ENCODE measurements at places on chromosomes 5 and 9.

DNA sequence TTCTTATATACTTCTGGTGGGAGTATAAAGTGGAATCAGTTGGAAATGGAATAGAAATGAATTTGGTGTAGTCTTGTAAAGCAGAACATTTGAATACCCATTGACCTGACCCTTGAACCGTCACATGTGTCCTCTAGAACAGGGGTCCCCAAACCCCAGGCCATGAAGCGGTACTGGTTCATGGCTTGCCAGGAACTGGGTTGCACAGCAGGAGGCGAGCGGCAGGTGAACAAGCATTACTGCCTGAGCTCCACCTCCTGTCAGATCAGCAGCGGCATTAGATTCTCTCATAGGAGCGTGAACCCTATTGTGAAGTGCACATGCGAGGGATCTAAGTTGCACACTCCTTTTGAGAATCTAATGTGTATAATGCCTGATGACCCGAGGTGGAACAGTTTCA, 80.0 kb downstream of the RANBP17 start:
- DNase-seq, result no peak

- no peak for DNase-seq
Observed at GRCh38 chr5:179769271-179769670, 24.5 kb upstream of the LTC4S start.

DNA sequence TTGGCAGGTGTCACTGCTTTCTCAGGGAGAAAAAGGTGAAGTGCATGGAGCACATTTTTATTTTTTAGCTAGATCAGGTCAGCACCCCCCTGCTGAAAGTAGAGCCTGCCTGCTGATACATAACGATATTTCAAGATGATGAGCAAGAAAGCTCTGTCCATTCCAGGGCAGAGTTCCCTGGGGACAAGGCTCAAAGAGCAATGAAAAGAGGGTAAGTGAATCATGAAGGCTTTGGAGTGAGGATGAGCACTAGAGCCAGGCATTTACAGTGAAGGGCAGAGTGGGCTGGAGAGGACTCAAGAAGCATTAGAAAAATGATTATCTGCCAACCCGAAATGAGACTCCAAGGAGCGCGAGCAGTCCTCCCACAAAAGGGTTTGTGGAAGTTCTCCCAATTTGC, 345.7 kb downstream of the TLE4 start:
- no peak for DNase-seq

GRCh38 chr9:133120501-133121197, 391 bp downstream of the RALGDS start:
- DNase-seq, result no peak

GRCh38 chr9:37300620-37301019, 121.9 kb upstream of the GRHPR start:
- DNase-seq, result no peak

GRCh38 chr9:21904776-21905175, 89.4 kb downstream of the CDKN2A start:
- DNase-seq, result no peak

GRCh38 chr9:137757613-137758029, 120.0 kb upstream of the CACNA1B start:
- peak; percentile 38 for DNase-seq

DNA sequence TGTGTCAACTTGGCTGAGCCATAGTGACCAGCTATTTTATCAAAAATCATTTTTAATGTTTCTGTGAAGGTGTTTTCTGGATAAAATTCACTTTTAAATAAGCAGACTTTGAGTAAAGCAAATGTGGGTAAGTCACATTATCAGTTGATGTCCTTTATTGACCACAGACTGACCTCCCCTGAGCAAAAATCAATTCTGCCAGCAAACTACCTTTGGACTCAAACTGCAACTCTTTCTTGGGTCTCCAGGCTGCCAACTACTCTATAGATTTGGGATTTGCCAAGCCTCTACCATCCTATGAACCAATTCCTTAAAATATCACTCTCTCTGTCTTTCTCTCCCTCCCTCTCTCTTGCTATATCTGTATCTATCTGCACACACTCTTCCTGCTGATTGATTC, 1571.7 kb upstream of the NUDT12 start:
- no peak for DNase-seq

DNA sequence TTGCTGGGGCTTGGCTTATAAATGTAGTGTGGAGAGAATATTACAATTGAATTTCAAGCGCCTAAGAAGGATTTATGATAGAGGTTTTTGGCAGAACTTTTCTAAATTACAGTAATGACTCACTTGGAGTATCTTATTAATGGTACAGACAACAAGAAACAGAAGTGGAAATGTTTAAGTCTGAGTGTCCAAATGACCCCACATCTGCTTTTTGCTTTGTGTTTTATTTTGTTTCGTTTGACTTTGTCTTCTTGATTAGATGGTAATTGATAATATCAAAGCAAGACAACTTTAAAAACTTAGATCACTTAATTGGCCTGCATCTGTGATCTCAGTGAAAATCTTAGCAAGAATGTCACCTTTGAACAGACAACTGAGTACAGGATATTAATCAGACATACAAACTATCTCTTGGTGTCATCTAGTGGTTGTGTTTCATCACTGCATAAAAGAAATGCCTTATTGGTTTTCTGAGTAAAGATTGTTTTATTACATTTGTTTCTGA, 577.4 kb downstream of the ISL1 start:
- DNase-seq, result no peak

GRCh38 chr9:131562032-131562959, 17.0 kb downstream of the PRRT1B start:
- DNase-seq, result no peak

GRCh38 chr9:82110881-82111280, 122.3 kb downstream of the SPATA31D1 start:
- DNase-seq, result no peak

DNA sequence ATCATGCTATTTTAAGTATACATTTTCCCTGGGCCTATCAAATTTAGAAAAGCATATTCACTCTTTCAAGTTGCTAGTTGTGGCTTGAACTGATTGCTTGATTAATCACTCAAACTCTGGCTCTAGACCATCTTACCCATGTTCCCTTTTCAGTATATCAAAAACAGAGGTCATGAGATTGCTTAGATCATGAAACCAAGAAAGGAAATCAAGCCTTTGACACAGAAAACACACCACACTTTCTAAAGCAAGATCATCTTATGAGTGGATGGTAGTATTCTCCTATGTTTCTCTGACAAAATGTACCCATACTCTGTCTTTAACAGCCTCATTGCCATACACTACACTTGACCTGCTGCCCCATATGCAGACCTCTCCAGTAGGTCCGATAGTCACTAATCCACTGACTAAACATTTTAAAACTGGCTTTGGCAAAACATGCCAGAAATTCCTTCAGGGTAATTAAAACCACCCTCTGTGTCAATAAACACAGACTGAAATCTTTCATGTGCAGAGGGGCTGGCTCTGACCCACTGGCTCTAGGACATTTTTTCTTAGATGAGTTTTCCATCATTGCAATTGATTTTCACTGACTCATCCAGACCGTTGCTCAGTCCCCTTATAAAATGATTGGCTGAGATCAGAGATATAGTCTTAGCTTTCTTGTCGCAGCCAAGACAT, 18.2 kb downstream of the PPP2R2B start:
- no peak for DNase-seq

DNA sequence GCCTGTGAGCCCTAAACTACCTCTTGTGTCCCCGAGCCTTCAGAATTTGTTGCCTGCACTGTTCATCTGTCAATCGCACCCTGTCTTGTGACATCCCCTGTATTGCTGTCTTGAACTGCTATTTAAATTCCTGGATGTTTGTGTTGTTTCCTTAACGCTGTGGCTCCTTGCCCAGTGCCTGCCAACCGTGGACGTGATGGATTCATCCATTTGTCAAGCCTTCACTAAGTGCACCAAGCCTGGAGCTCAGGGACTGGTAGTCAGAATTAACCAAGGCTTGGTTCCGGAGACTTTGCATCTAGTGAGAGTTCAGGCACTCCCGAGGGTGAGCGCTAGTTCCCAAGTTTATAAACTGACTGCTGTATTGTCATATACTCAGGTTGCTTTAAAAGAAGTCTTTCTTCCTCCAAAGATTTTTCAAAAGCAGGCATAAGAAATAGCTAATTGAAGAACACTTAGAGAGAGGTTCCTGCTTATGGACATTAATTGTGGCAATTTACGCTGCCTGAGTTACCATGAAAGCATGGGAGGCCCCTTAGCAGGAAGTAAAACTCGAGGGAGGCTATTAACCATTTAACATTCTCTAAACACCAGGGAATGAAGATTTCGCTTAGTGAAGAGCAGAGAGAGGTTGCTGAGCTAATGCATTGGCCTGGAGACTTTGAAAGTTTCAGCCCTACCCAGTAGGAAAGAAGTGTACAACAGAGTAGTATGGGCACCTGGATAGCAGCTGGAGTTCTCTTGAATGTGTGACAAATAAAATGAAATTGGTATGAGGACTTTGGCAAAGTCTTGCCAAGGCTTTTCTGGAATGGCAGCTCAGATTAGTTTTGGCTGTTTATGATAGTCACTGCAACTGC, 29.0 kb downstream of the RGS3 start:
- no peak for DNase-seq

DNA sequence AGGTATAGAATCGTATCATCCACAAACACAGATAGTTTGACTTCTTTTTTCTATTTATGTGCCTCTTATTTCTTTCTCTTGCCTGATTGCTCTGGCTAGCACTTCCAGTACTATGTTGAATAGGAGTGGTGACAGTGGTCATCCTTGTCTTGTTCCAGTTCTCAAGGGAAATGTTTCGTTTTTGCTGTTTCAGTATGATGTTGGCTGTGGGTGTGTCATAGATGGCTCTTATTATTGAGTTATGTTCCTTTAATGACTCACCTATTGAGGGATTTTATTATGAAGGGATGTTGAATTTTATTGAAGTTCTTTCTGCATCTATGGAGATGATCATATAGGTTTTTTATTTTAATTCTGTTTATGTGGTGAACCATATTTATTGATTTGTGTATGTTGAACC, 70.3 kb downstream of the ENC1 start:
- no peak for DNase-seq

DNA sequence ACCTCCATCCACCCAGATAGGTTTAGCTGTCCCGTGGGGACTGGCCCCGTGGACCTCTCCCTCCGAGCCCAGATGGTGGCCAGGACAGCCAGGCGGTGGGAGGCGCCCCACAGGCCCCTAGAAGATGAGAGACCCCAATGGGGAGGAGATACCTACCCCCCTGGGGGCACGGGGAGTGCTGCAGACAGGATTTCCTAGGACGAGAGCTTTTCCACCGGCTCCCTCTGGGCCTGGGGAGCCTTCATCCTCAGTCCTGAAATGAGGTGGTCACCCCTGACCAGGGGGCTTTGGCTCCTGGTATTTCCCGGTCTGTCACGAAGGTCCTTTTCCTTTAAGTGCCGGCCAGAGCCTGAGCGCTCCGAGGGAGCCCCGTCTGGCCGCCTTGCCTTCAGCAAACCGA, 46.8 kb downstream of the MRPL36 start:
- DNase-seq, result no peak

- DNase-seq, result no peak
Observed at GRCh38 chr9:97480749-97481148, 20.7 kb upstream of the TMOD1 start.

DNA sequence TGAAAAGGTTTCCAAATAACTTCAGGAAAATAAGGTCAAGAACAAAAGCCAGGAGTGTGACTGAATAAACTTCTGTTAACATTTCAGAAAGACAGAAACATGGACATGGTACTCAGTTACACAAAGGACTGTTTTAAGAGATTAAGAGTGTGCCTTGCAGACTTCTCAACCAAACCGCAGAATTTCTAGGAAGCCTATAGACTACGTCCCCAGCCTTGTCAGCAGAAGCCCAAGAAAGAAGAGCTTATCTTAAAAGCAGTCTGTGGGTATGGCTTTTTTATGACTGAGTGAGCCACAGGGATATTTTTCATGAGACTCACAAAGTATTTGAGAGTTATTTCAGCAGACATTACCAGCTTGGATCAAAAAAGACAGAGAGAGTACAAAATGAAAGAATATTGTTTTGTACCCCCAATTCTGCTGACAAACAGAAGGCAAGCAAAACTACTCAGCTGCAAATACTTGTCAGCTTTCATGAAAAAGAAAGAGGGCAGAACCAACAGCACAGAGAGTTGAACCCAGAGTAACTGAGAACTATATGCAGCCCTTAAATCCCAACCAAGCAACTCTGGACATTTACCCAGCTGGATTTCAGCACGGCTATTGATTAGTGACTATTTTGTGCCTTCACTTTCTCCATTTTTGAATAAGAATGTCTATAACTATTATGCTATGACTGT, 711.0 kb upstream of the CTNND2 start:
- DNase-seq, result no peak

GRCh38 chr5:62090953-62091352, 215.1 kb upstream of the KIF2A start:
- DNase-seq, result no peak

- no peak for DNase-seq
Observed at GRCh38 chr9:104027295-104027694, 66.8 kb upstream of the SMC2 start.

Measured in T-helper 2 cell (primary cell).